ENCODE measurements at places on chromosomes 2 and 18. TPM values are rescaled to one million over a fixed set of nuclear protein-coding genes. Genes with fewer than 3 reads are reported as not detected.

Gene CYP27A1
- total RNA-seq: 20.2 TPM

Gene DNAH7
- total RNA-seq: 0.77 TPM

Gene IL36B
- not detected for total RNA-seq

Gene ARHGEF33
- 0.41 TPM for total RNA-seq

Gene C2orf81
- 1.1 TPM for total RNA-seq

Gene CRYGD
- not detected for total RNA-seq

Gene BBS5
- total RNA-seq: 8.3 TPM

Gene UGT1A10
- not detected for total RNA-seq

Gene PSMA8
- not detected for total RNA-seq

Gene ADRA2B
- 0.44 TPM for total RNA-seq

Gene INO80D
- total RNA-seq: 13.5 TPM

Gene COLEC11
- 25.1 TPM for total RNA-seq

Gene IL36RN
- not detected for total RNA-seq

Gene KIF3C
- total RNA-seq: 4.5 TPM

Gene PCARE
- total RNA-seq: 2.8 TPM

Gene RAB27B
- total RNA-seq: 0.23 TPM

Gene KIF1A
- total RNA-seq: 83.0 TPM

Gene HOXD11
- total RNA-seq: not detected

Gene KRTCAP3
- total RNA-seq: 0.82 TPM

Gene CSRNP3
- total RNA-seq: 6.1 TPM

Gene HK2
- 2.3 TPM for total RNA-seq

Gene CHST9
- 0.34 TPM for total RNA-seq

Gene MYO5B
- 3.2 TPM for total RNA-seq

Gene TFPI
- 42.7 TPM for total RNA-seq

Gene PRSS56
- total RNA-seq: not detected

Gene REG1B
- total RNA-seq: not detected

Gene CRIM1
- 31.0 TPM for total RNA-seq

Gene MYOM1
- total RNA-seq: 337 TPM

Gene IL1R1
- 54.8 TPM for total RNA-seq

Gene ALK
- not detected for total RNA-seq

Gene ZSWIM2
- total RNA-seq: not detected

Gene FAM210A
- total RNA-seq: 40.1 TPM

Gene PLGLB1
- total RNA-seq: 0.93 TPM

Gene CIB4
- total RNA-seq: not detected

Gene ABCB11
- total RNA-seq: 0.47 TPM

Gene CD207
- not detected for total RNA-seq

Gene HOXD8
- total RNA-seq: 0.11 TPM

Gene SETBP1
- 16.4 TPM for total RNA-seq

Gene DYNC2LI1
- total RNA-seq: 5.7 TPM

Gene SCYGR4
- not detected for total RNA-seq

Gene ASB1
- total RNA-seq: 65.5 TPM

Gene PNKD
- 75.4 TPM for total RNA-seq

Gene OSBPL6
- total RNA-seq: 6.4 TPM

Gene TSPYL6
- not detected for total RNA-seq

Gene AMER3
- not detected for total RNA-seq

Gene C2orf66
- not detected for total RNA-seq

Gene CCL20
- total RNA-seq: not detected

Gene MEP1B
- not detected for total RNA-seq
